ENCODE measurements at places on chromosomes 4 and X. TPM values are rescaled to one million over a fixed set of nuclear protein-coding genes. Genes with fewer than 3 reads are reported as not detected.

Gene TMEM144
- polyA plus RNA-seq, result 6.2 TPM

Gene SPIN2A
- polyA plus RNA-seq, result 9.3 TPM

Gene TAF9B
- 36.3 TPM for polyA plus RNA-seq

Gene TASL
- polyA plus RNA-seq, result 1.5 TPM

Gene FABP2
- 1.0 TPM for polyA plus RNA-seq

GRCh38 chrX:55340896-55341433 lies 76.2 kb upstream of the PAGE3 start:
- no peak for DNase-seq

DNA sequence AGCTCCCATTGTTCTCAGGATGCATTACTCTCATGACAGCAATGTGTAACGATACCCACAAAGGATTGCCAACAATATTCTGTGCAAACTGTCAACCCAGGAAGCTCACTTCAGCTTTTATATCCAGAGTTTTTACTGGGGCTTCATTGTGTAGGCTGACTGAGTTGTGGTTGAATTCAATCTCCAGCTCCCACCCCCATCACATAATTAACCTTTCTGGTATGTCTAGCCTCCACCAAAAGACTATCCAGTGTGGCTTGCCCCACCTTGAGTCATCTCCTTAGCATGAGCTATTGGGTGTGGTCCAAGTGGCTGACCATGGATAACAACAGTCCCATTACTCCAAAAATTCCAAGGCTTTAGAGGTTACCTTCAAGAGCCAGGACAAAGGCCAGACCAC lies 17.7 kb upstream of the TAB3 start:
- DNase-seq, result no peak

DNA sequence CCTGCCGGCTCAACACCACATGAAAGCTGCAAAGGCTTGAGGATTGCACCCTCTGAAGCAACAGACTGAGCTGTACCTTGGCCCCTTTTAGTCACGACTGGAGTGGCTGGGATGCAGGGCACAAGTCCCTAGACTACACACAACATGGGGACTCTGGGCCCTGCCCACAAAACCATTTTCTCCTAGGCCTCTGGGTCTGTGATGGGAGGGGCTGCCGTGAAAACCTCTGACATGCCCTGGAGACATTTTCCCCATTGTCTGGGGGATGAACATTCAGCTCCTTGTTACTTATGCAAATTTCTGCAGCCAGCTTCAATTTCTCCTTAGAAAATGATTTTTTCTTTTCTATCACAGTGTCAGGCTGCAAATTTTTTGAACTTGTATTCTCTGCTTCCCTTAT lies 123.5 kb upstream of the SMARCAD1 start:
- DNase-seq, result no peak

- no peak for DNase-seq
Measured at GRCh38 chr4:24557026-24558025, 27.0 kb downstream of the DHX15 start.

- no peak for DNase-seq
Measured at GRCh38 chr4:12296366-12296765, 867.7 kb upstream of the HS3ST1 start.

- no peak for DNase-seq
Measured at GRCh38 chrX:107107459-107107858, 11.2 kb downstream of the RBM41 start.

DNA sequence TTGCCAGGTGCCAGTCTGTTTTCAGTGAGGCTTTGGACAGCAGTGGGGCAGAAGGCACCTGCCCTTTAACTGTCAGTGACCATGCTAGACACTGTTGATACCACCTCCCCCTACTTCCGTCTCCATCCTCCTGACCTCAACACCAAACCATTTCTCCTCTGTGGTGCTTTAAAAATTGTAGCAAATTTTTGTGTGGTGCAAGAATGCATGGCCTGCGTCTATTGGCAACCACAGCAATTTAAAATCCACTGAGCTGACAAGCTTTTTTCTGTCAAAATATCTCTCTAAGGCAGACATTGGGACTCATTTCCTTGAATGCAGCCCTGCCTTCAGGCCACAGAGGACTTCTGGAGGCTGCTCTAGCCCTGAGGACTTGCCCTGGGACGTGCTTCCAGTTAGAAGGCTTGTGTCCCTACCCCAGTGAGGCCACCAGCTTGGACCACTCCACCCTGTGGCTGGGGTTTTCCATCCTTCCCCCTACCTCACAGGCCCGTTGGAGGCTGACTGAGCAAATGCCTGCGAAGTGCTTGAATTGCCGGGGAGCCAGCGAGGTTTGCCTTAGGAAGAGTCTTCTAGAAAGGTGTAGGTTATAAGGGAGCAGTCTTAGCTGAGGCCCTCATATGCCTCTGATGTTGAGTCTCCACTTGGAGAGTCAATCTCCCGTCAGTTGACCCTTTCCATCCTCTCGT lies 6.9 kb downstream of the PRRG3 start:
- DNase-seq, result no peak

DNA sequence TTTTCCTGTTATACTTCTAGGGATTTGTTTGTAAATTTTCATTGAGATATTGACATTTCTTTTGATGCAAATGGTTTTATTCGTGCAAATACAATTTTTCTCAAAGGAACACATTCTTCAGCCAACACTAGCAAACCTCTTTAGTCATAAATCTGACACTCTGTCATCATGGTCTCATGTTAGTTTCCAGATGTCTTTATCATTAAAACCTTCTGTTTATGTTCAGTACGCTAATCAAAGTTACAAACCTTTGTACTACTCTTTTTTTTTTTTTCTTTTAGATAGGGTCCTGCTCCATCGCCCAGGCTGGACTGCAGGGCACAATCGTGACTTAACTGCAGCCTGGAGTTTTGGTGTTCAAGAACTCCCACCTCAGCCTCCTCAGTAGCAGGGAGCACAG lies 7.1 kb downstream of the SLC25A31 start:
- DNase-seq, result no peak
